ENCODE measurements at places on chromosomes 7 and 10. TPM values are rescaled to one million over a fixed set of nuclear protein-coding genes. Genes with fewer than 3 reads are reported as not detected.

The AKR1C4 gene
- not detected for total RNA-seq

The C7orf57 gene
- not detected for total RNA-seq

GRCh38 chr10:61761825-61762217 lies 99.1 kb downstream of the CABCOCO1 start:
- no peak for DNase-seq

- no peak for DNase-seq
Observed at GRCh38 chr7:22402250-22402649, 45.3 kb upstream of the RAPGEF5 start.

GRCh38 chr7:130141161-130141883 lies 63.9 kb downstream of the TMEM209 start:
- DNase-seq = peak; percentile 62

DNA sequence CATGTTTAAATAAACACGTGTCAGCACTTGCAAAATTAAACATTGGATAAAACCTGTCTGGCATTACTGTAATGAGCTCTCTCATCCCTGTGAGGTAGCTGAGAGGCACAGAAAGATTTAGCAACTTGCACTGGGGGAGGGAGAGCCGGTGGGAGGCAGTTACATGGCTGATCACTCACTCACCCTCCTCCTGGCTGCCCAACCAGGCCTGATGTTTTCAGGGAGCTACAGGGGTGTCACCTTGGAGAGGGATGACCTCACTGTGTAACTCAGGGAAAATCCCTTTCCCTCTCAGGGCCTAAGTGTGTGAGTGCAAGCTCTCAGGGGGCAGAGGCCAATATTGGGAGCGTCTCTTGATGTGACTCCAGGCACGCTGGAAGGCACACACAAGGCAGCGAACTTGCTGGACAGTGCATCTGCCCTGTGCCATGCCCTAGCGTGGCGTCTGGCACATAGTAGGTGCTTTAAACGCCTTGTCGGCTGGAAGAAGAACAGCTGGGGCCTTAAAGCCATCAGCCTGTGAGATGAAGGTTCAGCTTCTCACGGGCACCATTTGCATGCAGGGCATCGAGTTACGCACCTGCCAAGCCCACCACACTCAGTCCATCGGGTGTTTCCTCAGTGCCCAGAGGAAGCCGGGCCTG lies 51.1 kb downstream of the ELFN1 start:
- peak; percentile 17 for DNase-seq

DNA sequence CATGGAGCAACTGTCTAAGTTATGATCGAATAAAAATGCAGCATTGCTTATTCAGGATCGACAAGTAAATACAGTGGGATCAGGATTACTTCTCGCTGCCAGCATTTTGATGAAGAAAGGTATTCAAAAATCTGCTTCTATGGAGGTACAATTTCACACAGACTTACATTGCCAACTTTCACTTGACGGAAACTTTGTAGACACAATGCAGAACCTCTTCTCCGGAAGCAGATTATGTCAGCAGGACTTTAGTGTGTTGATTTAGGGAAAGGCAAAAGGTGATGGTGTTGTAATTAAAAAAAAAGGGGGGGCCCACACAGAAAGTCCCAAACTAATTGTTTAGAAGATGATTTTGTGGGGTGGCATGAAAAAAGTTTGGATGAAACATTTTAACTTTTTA lies 462.4 kb upstream of the KLF6 start:
- no peak for DNase-seq

DNA sequence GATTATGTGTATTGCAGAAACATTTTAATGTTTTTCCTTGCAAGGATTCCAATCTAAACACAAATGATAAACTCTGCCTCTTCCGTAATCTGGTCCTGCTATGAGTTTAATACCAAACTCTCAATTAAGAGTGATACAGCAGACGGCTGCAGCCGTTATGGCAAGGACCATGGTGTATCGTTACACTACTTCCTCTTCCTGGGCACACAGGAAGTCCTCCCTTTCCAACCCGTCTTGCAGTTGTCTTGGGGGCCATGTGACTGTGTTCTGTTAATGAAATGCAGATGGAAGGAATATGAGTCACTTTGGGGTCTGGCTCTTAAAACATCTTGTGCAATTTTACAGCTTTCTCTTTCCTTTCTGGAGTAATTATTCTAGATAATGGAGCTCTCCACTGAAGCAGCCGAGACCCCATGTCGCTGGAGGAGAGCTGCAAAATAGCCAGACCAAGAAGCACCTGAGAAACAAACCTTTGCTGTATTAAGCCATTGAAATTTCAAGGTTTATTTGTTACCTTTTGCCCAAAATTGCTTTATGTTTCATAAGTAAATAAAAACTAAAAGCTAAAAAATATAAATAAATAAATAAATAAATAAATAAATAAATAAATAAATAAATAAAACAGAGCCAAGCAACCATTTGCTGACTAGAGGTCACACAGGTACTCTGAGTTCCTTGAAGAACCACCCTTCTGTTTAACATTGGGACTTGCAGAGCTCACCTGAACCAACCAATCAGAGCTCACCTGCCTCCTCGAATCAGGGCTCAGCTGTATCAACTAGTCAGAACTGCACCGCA lies 74.7 kb downstream of the FRMPD2 start:
- DNase-seq = no peak

DNA sequence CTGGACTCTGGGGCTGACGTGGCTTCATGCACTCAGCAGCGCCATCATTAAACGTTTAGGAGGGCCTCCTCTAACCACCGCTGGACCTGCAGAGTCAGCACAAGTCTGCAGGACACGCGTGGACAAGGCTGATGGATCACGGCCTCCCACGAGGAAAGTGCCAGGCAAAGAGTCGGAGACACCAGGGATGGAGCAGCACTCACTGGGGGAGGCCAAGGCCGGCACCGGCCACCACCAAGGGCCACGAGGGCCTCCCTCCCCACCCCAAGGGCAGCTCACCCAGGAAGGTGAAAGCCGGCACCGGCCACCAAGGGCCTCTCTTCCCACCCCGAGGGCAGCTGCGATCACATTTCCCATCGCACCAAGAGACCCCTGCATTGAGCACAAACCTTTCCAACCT lies 91.5 kb downstream of the DIP2C start:
- no peak for DNase-seq

DNA sequence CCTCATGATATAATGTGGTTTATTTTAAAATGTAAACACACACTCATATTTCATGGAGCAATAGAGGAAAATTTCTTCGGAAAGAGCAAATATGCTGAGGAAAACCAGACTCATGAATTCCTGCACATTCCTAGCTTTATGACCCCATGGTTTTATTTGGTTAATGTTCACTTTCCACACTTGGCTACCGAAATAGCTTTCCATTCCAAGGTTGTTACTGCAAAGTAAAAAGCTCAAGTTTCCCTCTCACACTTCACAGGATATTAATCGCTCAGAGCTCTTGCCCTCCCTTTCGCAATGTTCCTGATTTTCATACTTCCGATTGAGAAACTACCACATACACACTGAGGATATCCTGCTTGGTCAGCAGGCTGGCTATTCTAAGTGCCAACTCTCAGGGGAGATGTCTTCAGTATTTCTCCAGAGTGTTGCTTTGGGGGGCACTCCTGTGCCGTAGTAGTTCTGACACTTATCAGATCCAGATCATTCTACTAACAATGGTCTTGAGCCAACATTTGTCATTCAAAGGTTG lies 77.5 kb upstream of the STEAP1B start:
- DNase-seq = peak; percentile 53

- DNase-seq = peak; percentile 69
Observed at GRCh38 chr10:11757454-11757820, 15.3 kb downstream of the ECHDC3 start.

DNA sequence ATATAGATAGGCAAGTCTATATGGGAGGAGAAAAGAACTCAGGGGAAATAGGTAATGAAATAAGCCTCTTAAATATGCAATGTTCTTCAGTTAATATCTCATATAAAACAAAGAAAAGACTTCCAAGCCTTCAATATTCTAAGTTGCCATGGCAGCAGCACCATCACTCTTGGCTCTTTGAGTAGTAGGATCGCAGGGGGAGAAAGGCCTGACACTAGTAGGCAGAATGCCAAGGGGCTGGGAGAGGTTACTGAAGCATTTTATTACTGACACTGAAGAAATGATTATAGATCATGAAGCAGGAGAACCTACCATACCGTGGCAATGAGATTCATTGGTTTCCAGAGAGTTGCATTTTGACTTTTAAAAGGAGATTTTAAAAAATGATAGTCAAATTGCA lies 193.9 kb downstream of the NXPH1 start:
- DNase-seq = no peak

GRCh38 chr10:97811958-97812357 lies 37.7 kb upstream of the GOLGA7B start:
- no peak for DNase-seq

Measured in left cardiac atrium (tissue), 4 donors.